ENCODE measurements at places on chromosomes 1 and 21.

- H3K36me3 ChIP-seq = peaks cover 7% of the 10 kb centered on the region
- peak overlapping the region; percentile 53 for H3K27ac ChIP-seq
- peak; percentile 31 for DNase-seq
- no peak overlapping the region for H3K4me3 ChIP-seq
- no peaks in the 10 kb centered on the region for H3K27me3 ChIP-seq
Measured at GRCh38 chr1:116474921-116475849, 95.6 kb downstream of the CD58 start.

- H3K36me3 ChIP-seq = peaks cover 28% of the 10 kb centered on the region
- peaks cover 8% of the 10 kb centered on the region for H3K4me1 ChIP-seq
- no peak overlapping the region for H3K27ac ChIP-seq
- no peak overlapping the region for H3K4me3 ChIP-seq
- H3K27me3 ChIP-seq = no peaks in the 10 kb centered on the region
Measured at GRCh38 chr1:62138029-62138428, 56.6 kb upstream of the L1TD1 start.

DNA sequence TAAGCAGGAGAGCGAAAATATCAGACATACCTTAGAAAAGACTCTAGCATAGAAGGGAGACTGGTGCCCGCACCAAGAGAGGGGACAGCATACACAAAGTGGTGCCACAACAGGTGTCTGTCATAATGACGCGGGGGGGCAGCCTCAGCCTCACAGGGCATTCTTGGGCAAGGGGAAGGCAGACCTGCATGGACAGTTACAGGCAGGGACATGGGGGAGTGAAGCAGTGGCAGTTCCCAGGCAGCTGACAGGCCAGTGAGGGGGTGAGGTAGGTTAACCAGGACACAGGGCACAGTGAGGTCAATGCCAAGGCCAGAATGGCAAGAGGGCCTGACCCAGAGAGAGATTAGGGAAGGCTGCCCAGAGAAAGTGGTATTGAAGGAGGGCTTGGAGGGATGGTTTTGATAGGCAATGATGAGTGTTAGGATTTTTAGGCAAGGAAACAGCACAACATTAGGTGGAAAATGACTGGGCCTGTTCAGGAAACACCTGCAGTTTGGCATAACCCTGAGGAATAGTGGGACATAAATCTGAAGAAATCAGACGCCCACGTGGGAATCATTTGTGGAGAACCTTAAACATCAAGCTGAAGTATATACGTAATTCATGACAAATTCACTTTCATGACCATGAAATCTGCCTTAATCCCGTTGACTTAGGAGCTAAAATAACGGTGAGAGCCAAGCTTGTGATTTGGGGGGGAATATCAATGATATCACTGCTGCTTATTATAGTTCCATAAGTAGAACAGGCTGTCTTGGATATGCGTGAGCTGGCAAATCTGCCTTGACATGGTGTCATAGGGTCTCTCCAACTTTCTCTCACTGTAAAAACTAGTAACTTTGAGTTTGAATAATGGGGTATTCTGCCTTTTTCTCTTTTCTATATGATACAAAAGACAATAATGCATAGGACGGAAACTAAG, 8.9 kb downstream of the PTPN14 start:
- H3K36me3 ChIP-seq = peaks cover 26% of the 10 kb centered on the region
- peaks cover 90% of the 10 kb centered on the region for H3K4me1 ChIP-seq

DNA sequence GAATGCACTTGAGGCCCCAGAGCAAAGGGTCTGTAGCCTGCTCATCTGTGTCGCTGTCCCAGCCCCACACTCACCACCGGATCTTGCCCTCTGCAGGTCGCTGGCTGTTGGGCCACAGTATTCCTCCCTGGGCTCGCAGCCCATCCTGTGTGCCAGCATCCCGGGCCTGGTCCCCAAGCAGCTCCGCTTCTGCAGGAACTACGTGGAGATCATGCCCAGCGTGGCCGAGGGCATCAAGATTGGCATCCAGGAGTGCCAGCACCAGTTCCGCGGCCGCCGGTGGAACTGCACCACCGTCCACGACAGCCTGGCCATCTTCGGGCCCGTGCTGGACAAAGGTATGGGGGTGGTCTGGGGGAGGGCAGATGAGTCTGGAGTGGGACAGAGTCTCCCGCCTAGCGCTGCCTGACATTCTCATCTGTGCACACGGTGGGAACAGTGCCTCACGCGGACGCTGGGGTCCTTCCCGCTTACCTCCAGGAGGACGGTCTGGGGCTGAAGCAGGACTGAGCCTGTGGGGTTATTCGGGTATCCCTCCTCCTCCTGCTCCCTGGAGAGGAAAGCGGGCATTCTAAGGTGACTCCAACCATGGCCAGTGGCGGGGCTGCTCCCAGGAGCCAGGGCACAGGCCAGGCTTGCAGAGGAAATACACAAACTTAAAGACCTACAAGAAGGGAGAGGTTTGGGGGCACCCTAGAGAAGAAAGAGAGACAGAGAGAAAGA, 15.9 kb downstream of the WNT3A start:
- no peak overlapping the region for H3K4me3 ChIP-seq
- H3K4me1 ChIP-seq = no peaks in the 10 kb centered on the region
- H3K36me3 ChIP-seq = no peaks in the 10 kb centered on the region
- no peak overlapping the region for H3K27ac ChIP-seq
- peaks cover 42% of the 10 kb centered on the region for H3K27me3 ChIP-seq

- H3K4me1 ChIP-seq = peaks cover 9% of the 10 kb centered on the region
- no peaks in the 10 kb centered on the region for H3K36me3 ChIP-seq
- H3K4me3 ChIP-seq = no peak overlapping the region
- no peak overlapping the region for H3K27ac ChIP-seq
Measured at GRCh38 chr1:108533351-108534083, 26.4 kb upstream of the EEIG2 start.

DNA sequence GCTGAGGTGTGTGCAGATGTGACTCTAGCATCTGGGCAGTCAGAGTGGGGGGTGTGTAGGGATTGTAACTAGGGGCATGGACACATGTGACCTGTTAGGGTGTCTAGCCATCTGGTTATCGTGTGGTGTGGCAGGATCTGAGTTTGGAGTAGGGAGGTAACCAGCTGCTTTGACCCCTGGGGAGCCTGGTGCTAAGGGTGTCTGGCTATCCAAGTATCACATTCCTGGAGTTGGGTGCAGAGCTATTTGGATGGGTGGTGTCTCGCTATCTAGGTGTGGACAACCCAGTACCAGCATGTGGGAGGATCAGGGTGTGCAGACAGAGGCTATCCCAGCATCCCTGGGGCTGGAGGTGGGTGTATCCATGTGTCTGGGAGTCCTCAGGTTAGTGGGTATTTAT, 4.7 kb downstream of the PTPRU start:
- no peaks in the 10 kb centered on the region for H3K27me3 ChIP-seq
- no peak overlapping the region for H3K27ac ChIP-seq
- DNase-seq = no peak
- peaks cover 33% of the 10 kb centered on the region for H3K4me1 ChIP-seq
- peaks cover 34% of the 10 kb centered on the region for H3K36me3 ChIP-seq

DNA sequence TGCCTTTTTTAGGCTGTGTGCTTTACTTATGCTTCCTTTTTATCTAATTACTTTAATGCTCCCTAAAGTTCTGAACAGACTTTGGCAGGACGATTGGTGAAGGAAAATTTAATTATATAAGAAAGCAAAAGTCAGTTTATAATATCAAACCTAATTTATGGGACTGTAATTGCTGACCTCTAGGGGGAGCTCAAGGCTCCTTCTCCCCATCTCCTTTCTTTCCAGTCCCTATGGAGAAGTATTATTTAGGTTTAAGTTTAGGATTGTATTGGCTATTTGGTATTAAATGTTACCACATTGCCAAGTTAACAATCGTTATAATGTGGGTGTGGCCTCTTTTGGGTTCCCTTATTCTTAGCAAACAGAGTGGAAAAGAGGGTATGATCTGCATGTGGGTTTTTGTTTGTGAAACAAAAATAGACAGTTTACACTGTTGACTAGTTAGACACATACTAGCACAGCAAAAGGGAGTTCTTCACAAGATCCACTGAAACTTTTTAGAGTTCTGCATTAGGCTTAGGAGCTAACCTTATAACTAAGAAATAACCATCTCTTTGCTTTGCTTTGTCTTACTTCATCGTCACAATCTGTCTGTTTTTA, 48.2 kb upstream of the TNFSF4 start:
- DNase-seq = peak; percentile 45
- no peaks in the 10 kb centered on the region for H3K4me1 ChIP-seq
- no peaks in the 10 kb centered on the region for H3K27me3 ChIP-seq
- no peak overlapping the region for H3K4me3 ChIP-seq

- no peak overlapping the region for H3K27ac ChIP-seq
- no peak overlapping the region for H3K4me3 ChIP-seq
- no peak for DNase-seq
Measured at GRCh38 chr21:33345751-33346238, 21.0 kb downstream of the IFNAR1 start.

- peaks cover 70% of the 10 kb centered on the region for H3K27me3 ChIP-seq
- no peaks in the 10 kb centered on the region for H3K36me3 ChIP-seq
- H3K4me1 ChIP-seq = no peaks in the 10 kb centered on the region
- no peak for DNase-seq
- no peak overlapping the region for H3K4me3 ChIP-seq
- H3K27ac ChIP-seq = no peak overlapping the region
Measured at GRCh38 chr21:37909936-37910335, 6.3 kb downstream of the KCNJ6 start.

DNA sequence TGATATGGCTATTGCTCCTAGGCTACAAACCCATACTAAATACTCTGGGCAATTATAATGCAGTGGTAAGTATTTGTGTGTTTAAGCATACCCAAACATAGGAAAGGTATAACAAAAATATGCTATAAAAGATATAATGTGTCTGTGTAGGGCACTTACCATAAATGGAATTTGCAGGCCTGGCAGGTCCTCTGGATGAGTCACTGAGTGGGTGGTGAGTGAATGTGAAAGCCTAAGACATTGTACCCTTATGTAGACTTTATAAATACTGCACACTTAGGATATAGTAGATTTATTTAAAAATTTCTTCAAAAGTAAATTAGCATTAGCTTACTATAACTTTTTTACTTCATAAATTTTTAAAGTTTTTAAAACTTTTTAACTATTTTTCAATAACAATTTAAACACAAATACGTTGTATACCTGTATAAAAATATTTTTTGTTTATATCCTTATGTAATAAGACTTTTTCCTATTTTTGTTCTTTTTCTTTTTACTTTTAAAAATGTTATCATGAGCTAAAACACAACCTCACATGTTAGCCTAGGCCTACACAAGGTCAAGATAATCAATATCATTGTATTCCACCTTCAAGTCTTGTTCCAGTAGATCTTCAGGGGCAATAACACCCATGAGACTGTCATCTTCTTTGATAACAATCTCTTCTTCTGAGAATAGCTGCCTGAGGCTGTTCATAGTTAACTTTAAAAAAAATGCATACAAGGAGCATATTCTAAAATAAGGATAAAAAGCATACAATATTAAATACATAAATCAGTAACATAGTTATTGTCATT, 306.3 kb upstream of the RGS18 start:
- no peak for DNase-seq
- H3K4me3 ChIP-seq = no peak overlapping the region
- H3K4me1 ChIP-seq = no peaks in the 10 kb centered on the region
- H3K27ac ChIP-seq = no peak overlapping the region

DNA sequence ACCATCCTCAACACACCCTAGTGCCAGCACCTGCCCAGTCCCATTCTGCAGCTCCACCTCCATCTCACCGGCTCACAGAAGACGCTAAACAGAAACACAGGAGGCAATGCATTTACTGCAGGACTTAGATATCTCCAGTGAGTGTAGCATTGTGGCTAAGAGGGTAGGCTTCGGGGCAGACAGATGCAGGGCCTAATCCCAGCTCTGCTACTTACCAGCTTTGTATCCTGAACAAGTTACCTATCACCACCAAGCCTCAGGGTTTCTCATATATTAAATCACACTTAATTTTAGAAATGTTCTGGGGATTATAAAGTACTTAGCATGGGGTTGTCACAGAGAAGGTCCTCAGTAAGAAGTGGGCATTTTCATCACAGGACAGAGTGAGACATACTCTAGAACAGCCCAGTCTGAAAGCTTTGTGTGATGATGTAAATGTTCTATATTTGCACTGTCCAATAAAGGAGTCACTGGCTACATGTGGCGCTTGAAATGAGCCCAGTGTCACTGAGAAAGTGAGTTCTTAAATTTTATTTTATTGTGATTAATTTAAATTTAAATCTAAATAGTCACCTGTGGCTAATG, 149.3 kb upstream of the C8B start:
- no peaks in the 10 kb centered on the region for H3K4me1 ChIP-seq
- no peak overlapping the region for H3K4me3 ChIP-seq
- no peaks in the 10 kb centered on the region for H3K27me3 ChIP-seq

DNA sequence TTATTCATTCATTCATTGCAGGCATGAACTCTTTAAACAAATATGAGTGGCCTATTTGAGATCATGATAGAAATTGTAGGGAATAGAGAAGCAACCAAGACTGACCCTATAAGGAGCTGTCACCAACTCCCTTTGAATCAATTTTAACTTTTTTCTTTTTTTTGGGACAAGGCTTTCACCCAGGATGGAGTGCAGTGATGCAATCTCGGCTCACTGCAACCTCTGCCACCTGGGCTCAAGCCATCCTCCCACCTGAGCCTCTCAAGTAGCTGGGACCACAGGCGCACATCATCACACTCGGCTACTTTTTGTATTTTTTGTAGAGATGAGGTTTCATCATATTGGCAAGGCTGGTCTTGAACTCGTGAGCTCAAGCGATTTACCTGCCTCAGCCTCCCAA, 17.1 kb upstream of the ATP5PO start:
- peaks cover 11% of the 10 kb centered on the region for H3K4me1 ChIP-seq
- H3K36me3 ChIP-seq = peaks cover 13% of the 10 kb centered on the region
- no peak for DNase-seq
- no peaks in the 10 kb centered on the region for H3K27me3 ChIP-seq
- H3K27ac ChIP-seq = no peak overlapping the region
- peak overlapping the region; percentile 88 for H3K4me3 ChIP-seq

DNA sequence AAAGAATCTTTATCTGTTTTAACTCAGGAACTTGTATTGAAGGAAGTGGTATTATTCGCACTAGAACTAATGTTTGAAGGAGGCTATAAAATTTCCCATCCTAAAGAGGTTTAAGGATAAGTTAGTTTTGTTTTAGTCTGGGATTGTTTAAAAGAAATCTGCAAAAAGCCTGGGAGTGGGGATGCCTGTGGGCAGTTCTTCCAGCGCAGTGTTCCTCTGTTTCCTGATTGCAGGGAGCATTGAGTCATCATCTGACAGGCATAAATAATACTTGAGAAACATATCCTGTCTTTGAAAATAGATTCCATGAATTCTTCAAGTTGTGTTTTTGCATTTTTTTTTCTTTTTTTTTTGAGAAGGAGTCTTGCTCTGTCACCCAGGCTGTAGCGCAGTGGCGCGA, 350.8 kb upstream of the PTBP2 start:
- H3K27me3 ChIP-seq = no peaks in the 10 kb centered on the region
- H3K4me3 ChIP-seq = no peak overlapping the region
- no peaks in the 10 kb centered on the region for H3K4me1 ChIP-seq
- H3K27ac ChIP-seq = no peak overlapping the region
- H3K36me3 ChIP-seq = no peaks in the 10 kb centered on the region

DNA sequence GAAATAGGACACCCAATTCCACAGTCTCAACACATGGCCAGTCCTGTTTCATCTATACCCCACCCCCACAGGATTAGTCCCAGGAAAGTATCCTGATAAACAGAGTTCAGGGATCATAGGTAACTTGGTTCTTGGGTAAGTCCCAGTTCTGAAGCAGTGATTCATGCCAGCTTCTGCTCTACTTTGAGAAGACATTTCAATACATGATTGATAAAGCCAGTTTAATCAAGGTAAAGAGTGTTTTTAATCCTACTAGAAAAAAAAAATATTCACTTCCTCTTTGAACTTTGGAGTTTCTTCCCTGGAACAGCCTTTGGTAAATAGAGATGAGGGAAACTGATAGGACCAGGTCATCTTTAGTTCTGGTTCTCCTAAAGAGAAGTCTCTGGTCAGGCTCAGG, 142.4 kb downstream of the TLR5 start:
- H3K4me3 ChIP-seq = no peak overlapping the region
- no peaks in the 10 kb centered on the region for H3K27me3 ChIP-seq
- peaks cover 11% of the 10 kb centered on the region for H3K4me1 ChIP-seq
- no peak for DNase-seq
- no peak overlapping the region for H3K27ac ChIP-seq

Data from Calu3 (cell line).